EL (cell line): ENCODE measurements at places on chromosomes 1 and 21.

- DNase-seq, result no peak
These were observed 37.1 kb upstream of the TRIM67 start for GRCh38 chr1:231124746-231125145.

DNA sequence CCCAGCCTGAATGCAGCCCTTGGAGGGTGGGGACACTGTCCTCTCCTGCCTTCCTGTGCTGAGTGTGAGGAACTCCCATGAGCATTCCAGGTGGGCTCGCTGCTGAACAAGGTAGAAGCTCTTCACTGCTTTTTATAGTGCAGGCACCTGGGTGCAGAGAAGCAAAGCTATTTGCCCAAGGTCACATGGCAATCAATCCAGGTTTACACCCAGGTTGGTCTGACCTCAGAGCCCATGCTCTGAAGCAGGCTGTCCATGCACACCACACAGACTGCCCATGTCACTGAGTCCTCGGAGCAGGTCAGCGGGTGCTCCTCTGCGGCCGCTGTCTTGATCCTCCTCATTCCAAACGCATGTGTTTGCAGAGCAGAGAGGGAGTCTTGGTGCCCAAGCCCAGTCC, 323.4 kb upstream of the VAMP3 start:
- DNase-seq, result no peak

DNA sequence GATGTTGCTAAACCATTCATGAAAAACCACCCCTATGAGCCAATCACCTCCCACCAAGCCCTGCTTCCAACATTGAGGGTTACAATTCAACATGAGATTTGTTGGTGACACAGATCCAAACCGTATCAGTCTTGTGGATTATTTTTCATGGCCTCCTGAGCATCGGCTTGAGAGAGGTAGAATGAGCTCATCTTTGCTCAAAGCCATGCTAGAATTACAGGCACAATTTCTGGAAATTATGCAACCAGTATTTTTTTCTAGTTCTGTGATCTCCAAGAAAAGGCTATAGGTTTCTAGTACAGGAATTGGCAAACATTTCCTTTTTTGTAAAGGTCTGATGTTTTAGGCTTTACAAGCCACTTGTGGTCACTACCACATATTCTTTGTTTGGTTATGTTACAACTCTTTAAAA, 219.4 kb downstream of the DUSP10 start:
- no peak for DNase-seq

DNA sequence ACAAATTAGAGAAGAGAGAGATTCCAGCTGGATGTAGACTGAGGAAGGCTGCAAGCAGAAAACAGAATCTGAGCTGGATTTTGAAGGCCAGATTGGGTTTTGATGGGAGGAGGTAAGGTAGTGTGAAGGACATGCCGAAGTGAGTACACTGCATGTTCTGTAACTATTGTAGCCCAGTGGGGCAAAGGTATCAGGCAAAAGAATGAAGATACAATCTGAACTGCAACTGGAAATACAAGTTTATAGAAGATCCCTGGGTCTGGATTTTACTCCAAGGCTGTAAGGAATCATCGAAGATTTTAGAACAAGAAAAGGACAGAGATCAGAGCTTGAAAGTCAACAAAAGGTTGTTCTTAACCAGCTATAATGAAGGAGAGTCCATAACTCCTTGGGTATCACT, 382.0 kb downstream of the KCNH1 start:
- DNase-seq, result no peak

- peak; percentile 57 for DNase-seq
These were observed 12.1 kb downstream of the IRF2BP2 start for GRCh38 chr1:234597894-234598293.

GRCh38 chr1:88976235-88976634, 16.2 kb downstream of the KYAT3 start:
- DNase-seq, result no peak

DNA sequence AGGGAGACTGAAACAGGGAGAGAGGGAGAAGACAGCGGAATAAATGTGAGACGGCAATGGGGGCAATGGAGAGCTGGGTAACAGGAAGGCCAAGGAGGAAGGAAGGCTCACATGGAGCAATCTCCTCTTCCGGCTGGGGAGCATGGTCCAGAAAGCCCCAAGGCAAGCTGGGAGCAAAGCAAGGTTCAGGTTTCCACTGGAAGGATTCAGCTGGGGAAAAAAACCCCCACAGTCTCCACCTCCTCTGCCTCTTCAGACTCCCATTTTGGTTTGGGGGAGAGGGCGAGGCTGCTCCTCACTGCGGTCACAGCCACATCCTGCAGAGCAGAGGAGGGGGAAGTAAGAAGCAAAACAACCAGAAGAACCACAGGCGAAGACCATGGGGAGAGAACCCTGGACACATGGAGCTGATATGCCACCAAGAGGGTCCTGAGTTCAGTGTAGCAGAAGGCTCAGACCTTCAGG, 650 bp downstream of the TNFAIP8L2 start:
- DNase-seq, result no peak

GRCh38 chr1:32372149-32372756, 9.9 kb downstream of the TSSK3 start:
- DNase-seq, result no peak

- peak; percentile 66 for DNase-seq
These were observed 2.9 kb downstream of the LMO4 start for GRCh38 chr1:87331365-87332241.

- no peak for DNase-seq
These were observed 56.0 kb upstream of the CCDC190 start for GRCh38 chr1:162916821-162917613.

GRCh38 chr1:48595613-48596012, 123.6 kb upstream of the SPATA6 start:
- no peak for DNase-seq

DNA sequence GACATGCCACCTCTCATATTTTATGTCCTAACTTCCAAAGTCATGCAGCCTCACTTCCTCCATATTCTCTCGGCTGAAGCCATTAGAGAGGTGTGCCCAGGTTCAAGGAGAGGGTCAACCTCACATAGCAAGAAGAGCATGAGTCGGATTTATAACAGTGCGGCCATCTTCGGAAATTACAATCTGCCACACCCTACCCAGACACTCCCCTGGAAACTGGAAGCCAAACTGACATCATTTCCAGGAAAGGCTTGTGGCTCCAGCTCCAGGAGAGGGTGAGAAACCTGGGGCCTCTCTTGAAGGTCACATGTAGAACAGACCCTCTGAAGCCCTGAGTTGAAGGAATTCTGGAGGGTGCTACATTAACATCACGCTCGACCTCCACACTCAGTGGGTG, 73.5 kb downstream of the RRAGC start:
- no peak for DNase-seq

DNA sequence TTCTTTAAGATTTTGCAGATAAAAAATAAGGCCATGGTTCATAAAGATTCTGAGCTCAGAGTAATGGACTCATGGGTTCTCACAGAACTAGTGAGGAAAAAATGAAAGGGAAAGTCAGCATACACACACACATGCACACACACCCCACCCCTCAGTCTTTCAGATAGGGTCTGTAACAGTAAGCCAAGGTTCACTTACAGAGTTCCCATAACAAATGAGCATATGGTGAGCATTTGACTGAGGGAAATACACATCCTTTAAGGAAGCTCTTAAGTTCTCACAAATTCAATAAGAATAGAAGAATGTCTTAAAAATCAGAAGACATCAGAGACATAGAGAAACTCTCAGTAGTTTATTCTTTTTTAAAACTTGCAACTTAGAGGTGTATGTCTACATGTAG, 57.9 kb downstream of the NTMT2 start:
- DNase-seq, result no peak

DNA sequence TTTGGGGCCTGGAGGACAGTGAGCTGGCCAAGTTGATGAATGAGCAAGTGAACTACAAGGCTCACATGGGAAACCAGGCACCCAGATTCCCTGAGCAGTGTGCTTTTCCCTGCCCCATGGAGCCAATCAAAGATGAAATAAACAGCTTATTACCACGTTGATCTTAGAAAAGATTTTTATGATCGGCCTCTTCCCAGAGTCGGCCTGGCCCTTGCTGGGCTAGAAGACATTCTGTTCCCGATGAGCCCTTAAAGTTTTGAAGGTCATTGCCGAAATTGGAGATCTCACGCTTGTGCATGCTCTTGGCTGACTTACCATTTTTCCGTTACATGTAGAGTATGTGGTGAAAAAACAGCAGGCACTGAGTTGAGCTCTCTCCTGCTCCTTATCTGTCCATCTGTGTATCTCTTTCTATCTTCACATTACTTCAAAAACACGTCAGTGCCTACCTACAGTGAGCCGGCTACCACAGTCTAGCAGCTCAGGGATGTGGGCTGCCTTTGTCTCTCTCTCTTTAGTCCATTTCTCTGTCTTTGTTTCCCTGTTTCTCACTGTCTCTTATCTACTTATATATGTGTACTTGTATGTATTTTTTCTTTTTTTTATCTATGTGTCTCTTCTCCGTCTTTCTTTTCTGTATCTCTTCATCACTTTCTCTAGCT, 248.8 kb upstream of the USP24 start:
- no peak for DNase-seq

GRCh38 chr1:41810446-41810845, 108.3 kb downstream of the HIVEP3 start:
- DNase-seq, result peak; percentile 51

GRCh38 chr1:53448241-53448841, 10.9 kb upstream of the DMRTB1 start:
- DNase-seq, result peak; percentile 69

- DNase-seq, result peak; percentile 13
These were observed 1695.3 kb downstream of the BRINP3 start for GRCh38 chr1:188782220-188782841.

DNA sequence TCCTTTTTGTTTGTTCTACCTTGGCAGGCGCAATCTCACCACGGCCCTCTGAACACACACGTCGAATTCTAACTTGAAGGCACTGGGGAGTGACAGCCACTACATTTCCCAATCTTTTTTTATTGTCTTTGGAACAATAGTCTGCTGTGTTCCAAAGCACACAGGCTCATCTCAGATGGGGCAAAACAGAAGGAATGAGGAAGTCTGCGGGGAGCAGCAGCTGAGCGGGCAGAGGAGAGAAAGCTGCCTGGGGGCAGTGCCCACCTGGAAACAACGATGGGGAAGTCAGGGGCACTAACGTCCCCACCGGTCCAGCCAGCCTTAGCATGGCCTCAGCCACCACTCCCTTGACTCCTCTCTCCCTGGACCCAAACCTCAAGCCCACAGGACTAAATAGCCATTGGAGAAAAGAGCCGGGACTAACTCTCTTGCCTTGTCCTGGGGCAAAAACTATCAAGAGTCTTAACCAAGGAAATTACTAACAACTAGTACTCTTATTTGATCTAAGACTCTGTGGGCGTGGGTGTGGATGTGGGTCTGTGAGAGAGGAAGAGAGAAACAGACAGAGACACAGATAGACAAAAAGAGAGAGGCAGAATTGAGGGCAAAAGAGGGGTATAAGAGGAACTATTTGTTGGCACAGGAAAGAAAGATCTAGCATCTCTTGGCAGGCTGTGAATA, 34.2 kb downstream of the SYF2 start:
- DNase-seq, result no peak

GRCh38 chr1:3902571-3903091, 2.6 kb upstream of the C1orf174 start:
- DNase-seq, result no peak
